Left cardiac atrium (tissue), 4 donors: ENCODE measurements at places on chromosomes 2 and 18. TPM values are rescaled to one million over a fixed set of nuclear protein-coding genes. Genes with fewer than 3 reads are reported as not detected.

GRCh38 chr2:239878686-239879085 is 146.5 kb downstream of the NDUFA10 start:
- DNase-seq = no peak

GRCh38 chr2:150165442-150165841 is 322.0 kb downstream of the RND3 start:
- DNase-seq = no peak

GRCh38 chr2:28276076-28276618 is 116.5 kb upstream of the FOSL2 start:
- no peak for DNase-seq

DNA sequence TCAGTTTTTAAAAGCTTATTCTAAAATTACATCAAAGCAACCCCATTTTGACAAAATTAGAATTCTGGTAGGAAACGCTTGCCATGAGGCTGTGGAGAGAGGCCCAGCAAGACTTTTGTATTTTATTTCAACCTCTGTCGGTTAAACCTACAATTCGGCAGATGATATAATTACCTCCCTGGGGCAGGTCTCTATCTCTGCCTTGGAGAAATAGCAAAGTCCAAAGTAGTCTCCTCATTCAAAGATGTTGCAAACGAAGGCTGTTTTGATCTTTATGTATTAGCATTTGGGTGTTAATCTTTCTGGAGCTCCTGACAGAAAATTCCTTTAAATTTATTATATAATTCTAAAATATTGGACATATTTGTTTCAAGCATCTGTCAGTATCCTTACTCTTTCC is 35.6 kb downstream of the GALM start:
- no peak for DNase-seq

DNA sequence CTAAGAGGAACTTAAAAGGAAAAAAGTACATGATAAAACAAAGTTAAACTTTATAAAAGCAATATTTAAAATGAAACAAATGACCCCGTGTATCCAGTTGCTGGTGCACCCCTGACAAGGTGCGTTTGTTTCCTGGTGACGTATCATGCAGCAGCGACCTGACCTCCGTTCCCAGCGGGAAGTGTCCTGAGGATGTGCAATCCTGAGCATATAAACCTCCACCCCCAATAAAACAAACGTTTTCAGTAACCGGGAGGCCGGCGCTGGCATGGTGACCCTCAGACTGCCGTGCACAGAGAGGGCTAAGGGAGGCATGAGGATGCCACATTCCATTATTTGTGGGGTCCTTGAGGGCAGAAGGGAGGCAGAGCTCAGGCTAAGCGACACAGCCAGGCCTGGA is 14.8 kb downstream of the SLC66A2 start:
- DNase-seq = no peak

- DNase-seq = no peak
Measured at GRCh38 chr2:196449083-196449482, 190.4 kb upstream of the CCDC150 start.

DNA sequence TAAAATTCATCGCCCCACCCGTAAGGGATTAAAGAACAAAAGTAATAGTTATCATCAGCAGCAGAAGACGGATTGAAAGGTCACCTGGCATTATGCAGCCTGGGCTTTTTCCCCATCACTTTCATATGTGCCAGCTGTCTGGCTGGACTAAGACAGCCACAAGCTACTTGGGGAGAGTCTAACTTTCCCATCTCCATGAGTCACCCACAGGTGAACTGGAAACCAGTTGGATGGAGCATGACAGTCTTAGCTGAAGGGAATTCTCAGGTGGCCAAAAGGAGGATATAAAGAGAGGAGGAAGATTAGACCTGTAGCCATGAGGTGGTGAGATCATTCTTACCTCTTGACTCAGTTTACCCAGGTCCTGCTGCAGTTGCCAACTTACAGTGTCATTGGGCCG is 7.0 kb upstream of the FAM178B start:
- no peak for DNase-seq

GRCh38 chr2:151638191-151638933 is 95.9 kb downstream of the NEB start:
- no peak for DNase-seq

GRCh38 chr2:200472853-200473464 is 36.9 kb downstream of the KCTD18 start:
- DNase-seq = no peak

GRCh38 chr18:13540477-13541182 is 185.7 kb downstream of the FAM210A start:
- DNase-seq = no peak

- no peak for DNase-seq
Measured at GRCh38 chr18:63253014-63253413, 66.6 kb downstream of the BCL2 start.

Gene HRH4
- total RNA-seq = not detected

Gene GALNT3
- 0.35 TPM for total RNA-seq

Gene PARD6G
- total RNA-seq = 3.9 TPM
